Kasumi-1 (cell line): ENCODE measurements at places on chromosomes 7 and 10.

GRCh38 chr7:17668122-17668521, 272.2 kb downstream of the SNX13 start:
- no peak for DNase-seq

- no peak for DNase-seq
Measured at GRCh38 chr7:98376711-98377110, 24.2 kb downstream of the BAIAP2L1 start.

DNA sequence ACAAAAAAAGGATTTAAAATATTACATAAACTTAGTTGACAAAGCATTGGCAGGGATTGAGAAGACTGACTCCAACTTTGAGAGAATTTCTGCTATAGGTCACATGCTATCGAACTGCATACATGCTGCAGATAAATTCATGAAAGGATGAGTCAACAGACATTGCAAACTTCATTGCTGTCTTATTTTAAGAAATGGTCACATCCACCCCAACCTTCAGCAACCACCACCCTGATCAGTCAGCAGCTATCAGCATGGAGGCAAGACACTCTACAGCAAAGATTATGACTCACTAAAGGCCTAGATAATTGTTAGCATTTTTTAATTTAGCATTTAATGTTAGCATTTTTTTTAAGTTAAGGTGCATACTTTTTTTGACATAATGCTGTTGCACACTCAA, 73.6 kb downstream of the AGK start:
- no peak for DNase-seq

- no peak for DNase-seq
Measured at GRCh38 chr10:2913474-2913873, 153.9 kb upstream of the PFKP start.

GRCh38 chr10:71575451-71575850, 144.1 kb downstream of the C10orf105 start:
- no peak for DNase-seq

- peak; percentile 15 for DNase-seq
Measured at GRCh38 chr10:30103595-30104320, 44.4 kb upstream of the JCAD start.
